Adrenal gland (tissue), 19 donors: ENCODE measurements at places on chromosomes 5 and 9.

DNA sequence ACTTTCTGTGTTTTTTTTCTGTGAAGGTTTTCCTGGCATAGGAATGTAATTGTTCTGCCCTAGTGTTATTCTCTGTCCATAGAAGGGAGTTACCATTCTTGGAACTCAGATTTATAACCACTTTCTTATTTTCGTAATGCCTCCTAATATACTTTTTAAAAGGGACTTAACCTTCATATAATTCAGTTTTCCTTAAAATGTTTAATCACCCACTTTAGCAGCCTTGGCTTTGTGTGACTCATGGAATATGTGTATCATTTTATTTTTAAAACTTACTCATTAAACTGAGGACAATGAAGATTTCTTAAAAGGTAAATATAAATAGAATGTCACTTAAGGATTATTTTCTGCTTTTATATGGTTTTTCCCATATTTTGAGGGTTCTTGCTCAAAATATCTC lies 50.0 kb downstream of the RAI14 start:
- DNase-seq: no peak

GRCh38 chr5:140295414-140295813 lies 7.5 kb downstream of the PFDN1 start:
- DNase-seq: peak; percentile 77

GRCh38 chr5:3828761-3829160 lies 233.1 kb downstream of the IRX1 start:
- DNase-seq: no peak

- DNase-seq: no peak
Observed at GRCh38 chr9:126472198-126472947, 141.4 kb upstream of the LMX1B start.
